ENCODE measurements at places on chromosomes 4 and X. TPM values are rescaled to one million over a fixed set of nuclear protein-coding genes. Genes with fewer than 3 reads are reported as not detected.

GRCh38 chr4:77082886-77083608, 7.3 kb upstream of the CCNI start:
- H3K27me3 ChIP-seq, result no peaks in the 10 kb centered on the region
- DNase-seq, result no peak
- peaks cover 9% of the 10 kb centered on the region for H3K4me1 ChIP-seq
- no peak overlapping the region for H3K4me3 ChIP-seq

- no peak overlapping the region for H3K27ac ChIP-seq
- DNase-seq, result no peak
- no peaks in the 10 kb centered on the region for H3K4me1 ChIP-seq
- no peaks in the 10 kb centered on the region for H3K27me3 ChIP-seq
Measured at GRCh38 chr4:146367347-146367746, 153.0 kb downstream of the REELD1 start.

- no peak overlapping the region for H3K27ac ChIP-seq
- no peaks in the 10 kb centered on the region for H3K4me1 ChIP-seq
- no peaks in the 10 kb centered on the region for H3K36me3 ChIP-seq
- DNase-seq, result no peak
- no peak overlapping the region for H3K4me3 ChIP-seq
Measured at GRCh38 chr4:54255881-54256280, 26.8 kb downstream of the PDGFRA start.

Gene CSAG3
- total RNA-seq, result not detected

DNA sequence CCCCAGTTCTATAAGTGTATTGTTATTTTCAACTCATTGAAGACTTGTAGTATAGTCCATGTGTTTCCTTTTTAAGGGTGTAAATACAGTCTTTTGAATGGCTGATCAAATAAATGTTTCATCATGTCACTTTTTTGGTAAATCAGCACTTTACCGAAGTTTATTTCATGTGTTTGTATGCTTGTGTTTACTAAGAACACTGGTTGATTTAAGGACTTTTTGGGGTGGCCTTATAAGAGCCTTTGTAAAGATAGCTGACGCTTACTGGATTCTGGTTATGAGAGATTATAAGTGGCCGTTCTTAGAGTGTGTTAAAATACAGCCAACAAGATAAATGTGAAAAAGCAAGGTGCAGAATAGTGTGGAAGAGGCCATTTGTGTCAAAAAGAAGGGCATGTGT, 2.6 kb downstream of the UBE2K start:
- H3K36me3 ChIP-seq, result peaks cover 11% of the 10 kb centered on the region
- no peak overlapping the region for H3K27ac ChIP-seq
- H3K4me3 ChIP-seq, result peak overlapping the region; percentile 88
- no peaks in the 10 kb centered on the region for H3K27me3 ChIP-seq
- H3K4me1 ChIP-seq, result peaks cover 29% of the 10 kb centered on the region

Gene ZXDA
- 6.3 TPM for total RNA-seq

- H3K4me3 ChIP-seq, result no peak overlapping the region
- no peaks in the 10 kb centered on the region for H3K4me1 ChIP-seq
- no peak for DNase-seq
- no peak overlapping the region for H3K27ac ChIP-seq
- no peaks in the 10 kb centered on the region for H3K36me3 ChIP-seq
- no peaks in the 10 kb centered on the region for H3K27me3 ChIP-seq
Measured at GRCh38 chrX:151984328-151984727, 9.9 kb upstream of the GABRE start.

Gene IRS4
- total RNA-seq, result not detected
